CD4-positive, alpha-beta T cell treated with Interleukin-4 for 4 hours (primary cell): ENCODE measurements at places on chromosomes 2 and 18.

DNA sequence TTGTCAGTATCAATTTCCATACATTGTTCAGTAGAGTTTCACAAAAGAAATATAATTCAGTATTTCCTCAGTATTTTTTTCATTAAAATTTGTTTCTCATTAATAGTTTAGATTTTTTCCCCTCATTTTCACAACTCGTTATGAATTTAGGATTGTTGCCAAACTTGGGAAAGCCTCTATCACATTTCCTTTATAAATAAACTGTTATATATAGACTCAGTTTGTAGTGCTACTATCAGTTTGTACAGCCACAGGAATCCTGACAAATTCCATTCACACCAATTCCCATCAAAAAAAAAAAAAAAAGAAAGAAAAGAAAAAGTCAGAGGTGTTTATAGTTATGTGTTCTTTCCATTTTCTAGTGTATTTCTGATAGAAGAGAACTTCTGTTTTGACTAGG, 123.3 kb upstream of the DCC start:
- no peak for DNase-seq

GRCh38 chr2:111113838-111114237, 6.9 kb upstream of the BCL2L11 start:
- no peak for DNase-seq

DNA sequence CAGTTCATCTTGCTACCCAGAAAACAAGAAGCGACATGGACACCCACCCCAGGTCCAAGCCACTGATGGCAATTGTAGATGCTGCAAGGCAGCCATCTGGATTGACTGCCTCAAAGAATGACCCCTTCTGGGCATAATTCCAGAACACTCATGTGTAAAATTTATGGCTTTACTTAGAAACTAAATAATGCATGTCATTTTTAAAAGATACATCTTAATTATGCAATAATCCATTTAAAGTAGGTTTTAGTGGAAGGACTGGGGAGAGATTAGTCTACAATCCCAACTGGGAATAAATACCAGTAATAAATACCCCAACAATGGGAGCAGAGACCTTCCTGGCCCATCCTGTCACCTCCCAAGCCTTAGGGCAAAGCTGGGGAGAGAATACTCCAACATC, 247.7 kb downstream of the SS18 start:
- DNase-seq: no peak

GRCh38 chr2:62817995-62818713, 112.6 kb downstream of the EHBP1 start:
- DNase-seq: no peak

- DNase-seq: no peak
Observed at GRCh38 chr18:47549021-47549540, 297.6 kb upstream of the SKOR2 start.

DNA sequence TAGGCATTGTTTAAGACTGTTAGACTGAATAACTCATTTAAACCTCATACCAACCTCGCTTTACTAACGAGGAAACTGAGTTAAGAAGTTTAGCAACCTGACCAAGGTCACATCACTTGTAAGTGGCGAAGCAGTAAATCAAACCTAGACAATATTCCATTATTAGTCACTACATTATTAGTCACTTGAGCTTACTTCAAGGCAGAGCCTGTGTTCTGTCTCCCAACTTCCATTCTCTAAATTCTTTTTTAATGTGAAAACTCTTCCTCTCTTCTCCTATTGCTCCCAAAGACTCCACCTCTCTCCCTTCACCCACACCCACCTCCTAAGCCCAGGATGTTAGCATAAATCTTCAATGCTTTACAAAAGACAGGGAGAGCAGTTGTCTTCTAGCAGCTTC, 156.5 kb downstream of the ARL6IP6 start:
- DNase-seq: no peak

DNA sequence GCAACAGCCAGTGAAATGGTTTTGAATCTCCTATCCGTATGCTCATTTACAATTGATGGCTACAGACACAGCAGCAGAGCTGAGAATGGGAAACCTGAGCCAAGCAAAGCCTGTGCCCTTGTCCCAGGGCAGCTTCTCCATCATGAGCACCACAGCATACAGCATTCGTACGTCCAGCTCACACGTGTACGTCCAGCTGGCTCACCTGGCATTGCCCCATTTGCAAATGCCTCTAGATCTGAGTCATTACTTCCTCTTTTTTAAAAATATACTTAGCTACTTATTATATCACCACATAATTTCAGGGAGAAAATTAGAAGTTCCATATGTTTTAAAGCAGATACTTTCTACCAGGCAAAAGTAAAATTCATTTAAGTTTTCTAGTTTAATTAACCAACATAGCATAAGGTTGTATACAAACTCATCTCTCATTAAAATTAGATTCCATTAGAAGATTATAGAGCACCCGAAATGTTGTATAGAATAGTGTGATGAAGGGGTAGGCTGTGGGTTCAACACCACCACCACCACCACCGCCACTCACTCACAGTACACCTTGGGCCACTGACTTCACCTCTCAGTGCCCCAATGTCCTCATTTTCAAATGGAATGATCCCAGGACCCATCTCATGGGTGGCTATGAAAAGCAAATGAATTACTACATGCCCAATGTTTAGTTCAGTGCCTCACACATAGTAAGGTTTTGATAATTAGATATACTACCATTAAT, 31.4 kb upstream of the TMEM177 start:
- DNase-seq: no peak
